ENCODE measurements at places on chromosomes 1 and 21.

- DNase-seq: no peak
Measured at GRCh38 chr1:163230827-163231226, 28.1 kb upstream of the RGS5 start.

- DNase-seq: no peak
Measured at GRCh38 chr1:160774886-160775719, 20.9 kb upstream of the LY9 start.

GRCh38 chr1:110476028-110476765 is 25.2 kb downstream of the PROK1 start:
- DNase-seq: no peak

- DNase-seq: no peak
Measured at GRCh38 chr21:44403106-44404020, 49.9 kb downstream of the TRPM2 start.

DNA sequence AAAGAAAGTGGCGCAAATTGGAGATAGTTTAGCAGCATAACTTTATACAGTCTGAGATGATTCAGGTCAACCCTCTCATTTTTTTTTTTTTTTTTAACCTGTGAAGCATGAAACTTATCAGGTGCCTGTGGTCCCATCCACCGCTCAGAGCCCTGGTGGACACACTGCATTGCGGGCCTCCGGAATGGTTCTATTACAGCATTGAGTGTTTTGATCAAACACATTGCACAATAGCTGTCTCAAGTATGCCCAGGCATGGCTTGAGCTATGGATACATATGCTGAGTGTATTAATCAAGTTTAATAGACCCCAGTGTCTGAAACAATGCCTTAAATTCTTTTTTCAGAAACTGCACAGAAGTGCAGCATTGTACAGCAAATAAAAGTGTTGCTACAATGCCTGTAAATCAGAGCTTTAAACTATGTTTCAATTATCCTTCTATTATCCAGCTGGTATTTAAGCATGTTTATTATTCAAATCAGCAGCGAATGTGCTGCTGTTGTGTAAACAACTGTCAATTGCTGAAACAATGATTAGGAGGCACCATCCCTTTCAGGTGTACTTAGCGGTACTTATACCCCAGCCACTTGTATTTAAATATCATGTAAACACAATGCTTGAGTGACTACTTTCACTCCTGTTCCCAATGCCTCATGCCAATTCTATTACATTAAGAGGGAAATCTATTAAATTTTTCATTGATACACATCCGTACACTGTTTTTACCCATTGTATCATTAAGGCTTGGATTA is 456.6 kb downstream of the RPS6KC1 start:
- no peak for DNase-seq

GRCh38 chr1:27520651-27521050 is 30.7 kb upstream of the WASF2 start:
- DNase-seq: no peak

GRCh38 chr1:89616844-89617627 is 15.9 kb upstream of the LRRC8C start:
- no peak for DNase-seq

Measured in right renal pelvis (tissue), 4 donors.